Upper lobe of right lung (tissue), 1 donor: ENCODE measurements at places on chromosomes 7 and 10.

- no peak for DNase-seq
Observed at GRCh38 chr10:122132882-122133565, 138.1 kb upstream of the BTBD16 start.

DNA sequence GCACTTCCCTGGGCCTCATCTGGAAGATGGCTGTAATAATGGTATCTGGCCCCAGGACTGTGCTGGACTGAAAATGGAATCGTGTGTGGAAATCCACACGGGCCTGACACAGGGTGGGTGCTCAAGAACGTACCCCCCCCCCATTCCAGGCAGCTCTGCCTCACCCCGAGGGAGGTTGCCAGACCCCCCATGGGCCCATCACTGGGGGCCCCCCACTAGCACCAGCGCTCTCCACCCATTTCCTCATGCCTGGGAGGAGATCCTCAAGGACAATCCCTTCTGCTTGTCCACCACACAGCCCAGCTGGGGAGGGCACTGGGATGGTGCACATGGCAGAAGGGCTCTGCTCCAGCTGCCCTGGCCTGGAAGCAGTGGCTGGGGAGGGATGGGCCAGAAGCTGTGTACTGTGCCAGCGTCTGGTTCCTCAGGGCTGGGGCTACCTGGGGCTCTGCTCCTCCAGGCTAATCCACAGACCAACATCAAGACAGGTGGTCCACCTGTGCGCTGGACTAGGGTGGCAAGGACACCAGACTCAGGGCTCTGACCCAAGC is 55.4 kb downstream of the CAMK2B start:
- DNase-seq: no peak

GRCh38 chr7:36523371-36524101 is 133.9 kb downstream of the ANLN start:
- no peak for DNase-seq

DNA sequence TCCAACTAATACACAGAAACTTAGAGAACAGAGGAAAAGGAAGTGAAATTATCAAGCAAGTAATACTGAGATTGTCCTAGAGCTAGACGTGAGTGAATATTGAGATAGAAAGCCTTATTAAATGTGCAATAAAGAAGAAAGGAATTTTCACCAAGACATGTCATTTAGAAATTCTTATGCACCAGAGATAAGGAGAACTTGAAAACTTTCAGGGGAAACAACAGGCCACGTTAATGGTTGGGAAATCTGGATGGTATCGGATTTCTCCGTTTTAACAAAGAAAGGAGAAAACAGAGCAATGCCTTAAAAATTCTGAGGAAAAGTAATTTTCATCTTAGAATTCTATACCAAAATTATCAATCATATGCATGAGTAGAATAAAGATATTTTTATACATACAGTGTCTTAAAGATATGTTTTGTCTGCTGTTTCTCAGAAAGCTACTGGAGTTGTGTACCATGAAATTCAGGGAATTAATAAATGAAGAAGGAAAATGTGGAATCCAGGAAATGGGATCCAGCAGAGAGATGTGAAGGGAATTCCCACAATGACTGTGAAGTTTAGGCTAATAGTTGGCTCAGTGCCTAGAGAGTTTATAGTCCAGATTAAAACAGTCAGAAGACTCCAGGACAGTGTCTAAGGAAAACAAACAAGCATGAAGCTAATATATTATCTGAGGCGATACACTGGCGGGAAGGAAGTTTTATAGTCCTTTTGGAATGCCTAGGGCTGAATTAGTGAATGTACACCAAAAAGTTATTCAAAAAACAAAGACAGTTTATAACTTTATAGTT is 159.5 kb downstream of the PPP1R9A start:
- no peak for DNase-seq

DNA sequence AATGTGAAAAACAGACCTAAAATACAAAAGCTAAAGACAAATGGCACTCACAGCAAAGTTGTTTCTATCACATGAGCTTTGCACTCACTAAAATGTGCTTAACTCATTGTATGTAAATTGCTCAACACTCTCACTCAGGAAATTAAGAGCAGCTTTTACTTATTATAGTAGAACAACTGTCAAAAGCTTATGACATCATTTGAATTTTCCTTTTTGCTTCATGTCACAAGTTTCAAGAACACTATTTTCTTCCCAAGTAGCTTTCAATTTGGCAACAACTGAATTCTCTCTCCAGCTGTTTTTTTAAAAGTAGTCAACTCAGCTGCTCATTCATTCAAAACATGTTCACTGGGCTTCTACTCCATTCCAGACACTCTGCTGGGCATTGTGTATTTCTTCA is 46.9 kb downstream of the ATE1 start:
- no peak for DNase-seq

- DNase-seq: no peak
Observed at GRCh38 chr7:85125651-85126131, 61.2 kb downstream of the SEMA3D start.

- no peak for DNase-seq
Observed at GRCh38 chr10:44282626-44283300, 102.1 kb downstream of the CXCL12 start.

DNA sequence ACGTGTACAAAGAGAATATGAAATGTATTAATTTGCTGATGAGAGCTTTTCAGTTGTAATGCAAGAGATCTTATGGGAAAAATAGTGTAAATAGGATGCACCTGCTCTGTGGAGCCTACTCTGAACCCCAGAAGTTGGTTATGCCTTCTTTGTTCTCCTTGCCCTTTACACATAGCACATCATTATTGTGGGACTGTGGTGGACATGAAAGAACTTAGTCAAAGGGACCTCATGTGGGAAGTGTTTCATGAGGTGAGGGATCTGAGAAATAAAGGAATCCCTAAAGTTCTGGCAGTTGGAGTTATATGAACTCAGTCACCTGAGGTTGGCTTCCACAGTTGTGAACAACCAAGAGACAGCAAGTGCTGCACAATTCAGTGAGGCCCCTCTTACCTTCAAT is 66.1 kb downstream of the GRM8 start:
- no peak for DNase-seq

DNA sequence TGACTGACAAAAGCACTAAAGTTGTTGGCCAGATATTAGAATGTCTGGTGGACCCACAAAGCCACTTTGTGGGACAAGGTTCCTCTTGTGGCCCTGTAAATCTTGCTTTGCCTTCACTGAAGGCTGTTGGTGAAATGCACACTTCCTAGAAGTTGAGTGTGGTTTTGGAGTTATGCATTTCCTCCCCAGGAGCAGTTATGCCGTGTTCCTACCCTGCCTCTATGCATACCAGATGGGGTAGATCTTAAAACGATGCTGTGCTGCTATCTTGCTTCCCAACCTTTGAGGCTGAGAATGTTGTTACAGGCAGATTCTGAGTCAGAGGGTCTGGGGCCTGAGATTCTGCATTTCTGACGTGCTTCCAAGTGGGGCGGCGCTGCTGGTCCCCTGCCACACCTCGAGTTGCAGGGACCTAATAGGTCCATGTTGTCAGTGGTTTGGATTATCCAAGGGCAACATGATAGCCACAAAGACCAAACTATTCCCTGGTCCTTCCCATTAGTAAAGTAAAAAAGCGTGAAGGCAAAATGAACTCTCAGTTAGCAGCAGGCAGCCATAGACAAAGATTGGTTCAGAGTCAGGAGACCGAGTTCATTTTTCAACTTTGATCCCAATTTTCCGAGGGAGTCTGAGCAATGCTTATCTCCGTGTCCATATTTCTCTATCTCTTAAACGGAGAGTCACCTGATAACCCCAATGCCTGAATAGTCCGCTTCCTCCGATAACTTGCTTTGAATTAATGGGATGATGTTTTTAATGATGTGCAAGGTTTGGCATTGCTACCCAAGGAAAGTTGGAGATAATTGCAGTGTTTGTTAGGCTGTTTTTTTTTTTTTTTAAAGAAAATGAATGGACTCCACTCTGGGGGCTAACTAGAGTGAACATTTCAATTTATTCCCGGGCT is 55.8 kb downstream of the CDHR3 start:
- DNase-seq: no peak

- DNase-seq: no peak
Observed at GRCh38 chr10:87622314-87623004, 37.2 kb upstream of the PAPSS2 start.

DNA sequence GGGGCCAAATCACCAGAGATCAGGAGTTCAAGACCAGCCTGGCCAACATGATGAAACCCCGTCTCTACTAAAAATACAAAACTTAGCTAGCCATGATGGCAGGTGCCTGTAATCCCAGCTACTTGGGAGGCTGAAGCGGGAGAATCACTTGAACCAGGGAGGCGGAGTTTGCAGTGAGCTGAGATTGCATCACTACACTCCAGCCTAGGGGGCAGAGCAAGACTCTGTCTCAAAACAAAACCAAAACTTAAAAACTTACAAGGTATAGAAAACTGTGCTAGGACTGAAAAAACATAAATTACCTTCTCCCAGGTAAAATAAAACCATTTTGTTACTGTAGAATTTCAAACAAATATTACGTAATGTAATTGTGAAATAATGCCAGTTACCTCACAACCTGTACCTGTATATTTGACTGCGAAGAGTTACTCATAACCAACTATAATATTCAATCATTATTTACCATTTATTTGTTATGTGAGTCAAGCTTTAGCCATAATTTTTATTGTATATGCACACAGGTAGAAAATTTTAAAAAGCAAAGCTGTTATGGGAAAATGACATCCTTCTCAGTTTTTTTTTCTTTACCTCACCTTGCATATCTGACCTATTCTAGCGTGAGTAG is 180.9 kb downstream of the SEMA3A start:
- no peak for DNase-seq
